ENCODE measurements at places on chromosomes 12 and 14.
A peak's percentile ranks its signal among the peaks of the same experiment; 100 is the strongest.

DNA sequence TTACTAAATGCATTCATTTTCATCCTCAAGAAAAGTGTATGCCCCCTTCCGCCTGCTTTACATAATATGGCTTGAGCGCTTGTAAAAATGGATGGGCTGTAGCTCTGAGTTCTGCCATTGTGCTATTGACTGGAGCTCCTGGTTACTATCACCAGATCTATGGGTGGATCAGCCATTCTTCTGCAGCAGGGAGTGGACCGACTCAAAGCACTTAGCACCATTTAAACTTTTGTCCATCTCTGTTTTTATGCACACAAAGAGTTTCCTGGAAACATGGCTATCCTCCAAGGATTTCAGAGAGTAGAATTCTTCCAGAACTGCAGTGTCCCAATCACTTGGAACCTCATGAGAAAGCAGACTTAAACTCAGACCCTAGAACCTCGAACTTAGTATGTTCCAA is 4.5 kb upstream of the NUMB start:
- DNase-seq, result no peak

DNA sequence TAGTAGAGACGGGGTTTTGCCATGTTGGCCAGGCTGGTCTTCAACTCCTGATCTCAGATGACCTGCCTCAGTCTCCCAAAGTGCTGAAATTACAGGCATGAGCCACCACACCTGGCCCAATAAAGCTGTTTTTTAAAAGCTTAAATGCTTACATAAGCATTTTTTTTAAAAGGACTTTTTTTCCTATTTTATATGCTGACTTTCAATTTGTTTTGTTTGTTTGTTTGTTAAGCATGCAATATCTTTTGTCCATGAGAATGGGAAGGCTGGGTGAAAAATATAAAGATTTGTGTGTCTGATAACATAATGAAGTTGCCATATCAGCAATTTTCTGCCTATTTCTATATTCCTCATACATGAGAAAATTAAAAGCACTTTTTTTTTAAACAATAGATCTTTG is 17.0 kb upstream of the SLC2A13 start:
- DNase-seq, result no peak

GRCh38 chr14:69355607-69356281 is 42.4 kb downstream of the ERH start:
- DNase-seq, result peak; percentile 15

GRCh38 chr12:79402606-79403005 is 288.2 kb downstream of the PAWR start:
- no peak for DNase-seq

GRCh38 chr12:96729886-96730285 is 177.2 kb upstream of the NEDD1 start:
- no peak for DNase-seq

- DNase-seq, result no peak
Observed at GRCh38 chr12:24554612-24555295, 394.1 kb downstream of the BCAT1 start.

GRCh38 chr12:86081843-86082242 is 174.3 kb downstream of the MGAT4C start:
- no peak for DNase-seq

DNA sequence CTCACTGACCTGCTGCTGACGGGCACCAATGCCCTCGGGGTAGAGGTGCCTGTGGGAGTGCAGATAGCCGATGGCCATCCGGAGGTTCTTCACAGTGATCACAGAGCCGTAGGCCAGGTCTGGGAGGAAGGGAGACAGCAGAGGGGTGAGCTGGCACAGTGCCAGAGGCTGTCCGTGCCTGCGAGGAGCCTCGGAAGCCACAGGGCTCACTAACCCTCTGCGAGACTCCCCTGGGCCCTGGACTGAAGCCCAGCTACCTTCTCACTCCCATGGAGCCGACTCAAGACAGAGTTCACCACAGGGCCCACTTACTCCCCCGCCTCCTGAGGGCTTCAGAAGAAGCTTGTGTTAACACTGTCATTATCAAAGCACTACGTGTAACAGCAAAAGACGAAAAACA is 24.5 kb downstream of the POMT2 start:
- DNase-seq, result no peak

GRCh38 chr12:9606736-9607372 is 862 bp downstream of the KLRB1 start:
- no peak for DNase-seq

DNA sequence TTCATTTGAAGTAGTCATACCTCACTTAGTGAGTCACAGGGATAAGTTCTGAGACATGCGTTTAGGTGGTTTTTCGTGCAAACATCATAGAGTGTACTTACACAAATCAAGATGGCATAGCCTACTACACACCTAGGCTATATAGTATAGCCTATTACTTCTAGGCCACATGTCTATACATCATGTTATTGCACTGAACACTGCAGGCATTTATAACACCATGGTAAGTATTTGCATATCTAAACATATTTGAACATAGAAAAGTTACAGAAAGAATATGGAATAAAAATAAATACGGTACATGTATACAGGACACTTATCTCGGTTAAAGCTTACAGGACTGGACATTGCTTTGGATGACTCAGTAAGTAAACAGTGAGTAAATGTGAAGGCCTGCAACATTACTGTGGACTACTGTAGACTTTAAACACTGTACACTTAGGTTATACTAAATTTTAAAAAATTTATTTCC is 670.6 kb downstream of the SLC16A7 start:
- no peak for DNase-seq

- DNase-seq, result no peak
Observed at GRCh38 chr12:25074954-25075353, 120.0 kb downstream of the DNAI7 start.

GRCh38 chr12:92394895-92395294 is 249.2 kb upstream of the BTG1 start:
- DNase-seq, result no peak

DNA sequence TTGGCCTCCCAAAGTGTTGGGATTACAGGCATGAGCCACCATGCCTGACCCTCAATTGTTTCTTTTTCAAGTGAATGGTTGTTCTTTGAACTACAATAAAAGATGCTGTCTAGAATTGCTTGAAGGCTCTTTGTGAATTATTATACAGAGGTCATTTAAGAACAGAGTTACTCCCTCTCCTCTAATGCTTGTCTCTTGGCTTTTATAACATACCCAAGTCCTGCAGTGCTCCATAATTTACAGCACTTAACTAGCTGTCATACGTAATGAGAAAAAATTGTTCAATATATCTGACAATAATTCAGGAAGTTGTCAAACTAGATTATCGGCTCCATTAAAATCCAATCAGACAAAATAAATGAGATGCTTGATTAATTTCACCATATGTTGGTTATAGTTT is 823.0 kb upstream of the ATXN7L3B start:
- no peak for DNase-seq

DNA sequence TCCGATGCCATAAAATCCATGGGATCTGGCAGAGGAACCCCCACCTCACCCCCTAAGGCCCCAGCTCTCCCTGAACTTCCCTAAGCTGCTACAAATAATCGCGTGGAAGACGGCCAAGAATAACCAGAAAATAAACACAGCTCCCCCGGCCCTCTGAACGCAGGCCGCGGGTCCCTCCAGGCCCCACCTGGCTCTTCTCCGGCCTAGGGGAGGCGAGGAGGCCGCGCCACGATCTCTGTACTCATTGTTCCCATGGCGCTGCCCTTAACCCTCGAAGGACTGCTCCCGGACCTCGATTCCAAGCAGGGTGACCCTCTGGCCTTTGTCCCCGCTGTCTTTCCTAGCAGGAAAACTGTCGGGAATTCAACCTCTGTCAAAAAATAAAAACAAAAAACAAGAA is 33.9 kb upstream of the TBX5 start:
- DNase-seq, result no peak

DNA sequence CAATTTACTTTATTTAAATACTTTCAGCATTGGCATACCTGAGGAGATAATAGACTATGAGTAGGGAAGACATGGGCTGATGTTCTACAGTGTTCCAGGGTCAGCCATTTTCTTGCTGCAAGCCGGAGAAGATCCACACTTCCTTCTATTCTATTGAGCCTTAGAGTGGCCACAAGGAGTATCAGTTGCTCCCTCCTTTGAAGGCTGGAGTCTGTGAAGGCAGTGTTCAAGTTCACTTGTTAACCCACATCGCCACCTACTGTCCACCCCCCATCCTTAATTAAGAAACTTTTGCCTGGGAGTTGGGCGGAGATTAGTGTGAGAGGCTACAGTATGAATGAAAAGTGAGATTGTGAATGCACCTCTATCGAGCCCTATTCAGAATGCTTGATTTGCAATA is 666.6 kb downstream of the NRXN3 start:
- DNase-seq, result peak; percentile 8

GRCh38 chr12:27576667-27577347 is 52.8 kb downstream of the PPFIBP1 start:
- no peak for DNase-seq

DNA sequence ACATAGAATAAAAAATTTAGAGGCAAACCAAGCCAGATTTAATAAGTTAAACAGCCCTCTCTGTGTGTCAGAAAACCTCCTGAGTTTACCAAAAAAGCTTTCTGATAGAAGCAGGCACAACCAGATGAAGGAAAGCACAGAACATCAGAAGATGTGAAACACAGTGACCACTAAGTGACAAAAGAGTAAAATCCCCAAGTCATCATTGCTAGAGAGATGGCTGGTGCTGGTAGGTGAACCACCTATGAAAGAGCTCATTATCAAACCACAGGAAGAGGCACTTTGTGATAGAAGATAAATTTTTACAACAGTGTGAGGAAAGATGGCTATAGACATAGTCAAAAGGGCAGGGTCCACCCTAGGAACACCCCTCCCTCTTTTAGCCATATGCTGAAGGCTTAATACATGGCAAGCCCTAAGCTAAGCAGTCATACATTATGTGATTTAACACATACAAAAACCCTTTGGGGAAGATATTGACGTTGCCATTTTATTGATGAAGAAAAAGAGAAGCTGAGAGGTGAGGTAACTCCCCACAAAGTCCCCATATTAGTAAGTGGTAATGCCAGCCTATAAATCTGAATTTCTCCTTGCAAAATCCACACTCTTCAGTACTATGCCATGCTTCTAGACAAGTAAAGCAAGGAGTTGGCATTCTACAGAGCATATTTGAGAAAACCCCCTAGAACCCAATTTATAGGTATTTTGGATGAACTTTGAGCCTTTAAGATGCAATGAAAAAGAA is 449.9 kb downstream of the LRIG3 start:
- DNase-seq, result no peak

DNA sequence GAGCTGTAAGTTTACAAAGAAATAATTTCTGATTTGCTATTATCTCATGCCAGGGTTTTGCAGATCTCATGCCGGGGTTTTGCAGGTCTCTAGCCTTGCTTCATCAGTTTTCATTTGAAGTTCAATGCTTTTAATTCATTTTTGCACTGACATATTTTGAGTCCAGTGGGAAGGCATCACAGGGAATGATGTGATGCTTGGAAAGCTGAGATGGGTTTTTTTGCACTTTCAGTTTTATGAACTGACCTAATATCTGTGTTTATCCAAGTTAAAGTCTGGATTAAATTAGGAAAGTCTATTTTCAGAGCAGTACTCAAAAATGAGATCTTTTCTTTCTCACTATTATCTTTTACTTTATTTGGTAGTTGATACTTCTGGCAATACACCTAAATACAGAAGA is 23.6 kb upstream of the REP15 start:
- DNase-seq, result no peak

DNA sequence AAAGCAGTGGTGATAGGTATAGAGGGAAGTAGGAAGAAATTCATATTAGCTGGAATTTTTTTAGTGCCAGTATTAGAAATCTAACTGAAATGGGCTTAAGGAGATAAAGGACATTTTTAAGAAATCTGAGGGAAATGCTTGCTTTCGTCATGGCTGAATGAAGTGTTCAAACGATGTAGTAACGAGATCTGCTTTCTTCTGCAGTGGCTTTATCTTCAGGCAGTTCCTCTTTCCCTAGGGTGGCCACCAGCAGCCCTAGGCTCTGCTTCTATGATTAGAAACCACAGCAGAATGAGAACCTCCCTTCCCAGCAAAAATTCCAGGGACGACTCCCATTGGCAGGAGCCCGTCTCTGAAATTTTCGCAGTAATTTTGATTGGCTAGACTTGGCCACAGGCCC is 163.9 kb upstream of the FRMD6 start:
- DNase-seq, result no peak

GRCh38 chr12:92438641-92439419 is 264.0 kb upstream of the PLEKHG7 start:
- DNase-seq, result no peak

GRCh38 chr12:116604178-116604895 is 45.2 kb downstream of the MAP1LC3B2 start:
- DNase-seq, result peak; percentile 66

GRCh38 chr12:26273811-26274210 is 78.4 kb downstream of the SSPN start:
- no peak for DNase-seq

- no peak for DNase-seq
Observed at GRCh38 chr12:2607881-2608607, 186.7 kb upstream of the FKBP4 start.

DNA sequence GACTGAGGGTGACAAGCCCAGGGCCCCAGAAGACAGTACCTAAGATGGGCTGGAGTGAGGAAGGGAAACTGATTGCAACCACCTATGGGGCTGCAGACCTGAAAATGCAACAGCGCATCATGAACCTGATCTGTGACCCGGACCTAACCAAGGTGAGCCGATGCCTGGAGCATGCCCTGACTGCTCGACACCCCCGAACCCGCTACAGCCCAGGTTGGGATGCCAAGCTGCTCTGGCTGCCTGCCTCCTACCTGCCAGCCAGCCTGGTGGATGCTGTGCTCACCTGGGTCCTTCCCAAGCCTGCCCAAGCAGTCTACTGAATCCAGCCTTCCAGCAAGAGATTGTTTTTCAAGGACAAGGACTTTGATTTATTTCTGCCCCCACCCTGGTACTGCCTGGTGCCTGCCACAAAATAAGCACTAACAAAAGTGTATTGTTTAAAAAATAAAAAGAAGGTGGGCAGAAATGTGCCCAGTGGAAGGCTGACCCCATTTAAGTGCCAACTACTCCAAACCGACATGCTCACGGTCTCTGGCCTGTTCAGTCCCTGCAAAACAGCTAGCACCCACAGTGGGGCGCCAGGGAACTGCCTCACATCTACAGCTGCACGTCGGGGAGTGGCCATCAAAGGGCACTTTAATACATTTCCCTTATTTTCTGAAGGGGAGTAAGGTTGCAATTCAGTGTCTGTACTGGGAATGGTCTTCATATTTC is 4.2 kb downstream of the RDH5 start:
- DNase-seq, result no peak

- no peak for DNase-seq
Observed at GRCh38 chr12:100447381-100447780, 26.3 kb upstream of the NR1H4 start.

GRCh38 chr12:103973909-103974308 is 8.2 kb downstream of the TDG start:
- no peak for DNase-seq

- no peak for DNase-seq
Observed at GRCh38 chr12:5163661-5164060, 120.0 kb downstream of the KCNA5 start.

GRCh38 chr12:95548539-95549391 is 2.5 kb downstream of the USP44 start:
- DNase-seq, result no peak
